ENCODE measurements at places on chromosomes 13 and 19. TPM values are rescaled to one million over a fixed set of nuclear protein-coding genes. Genes with fewer than 3 reads are reported as not detected.

- DNase-seq, result peak; percentile 52
Measured at GRCh38 chr19:43755256-43755801, 567 bp upstream of the SMG9 start.

DNA sequence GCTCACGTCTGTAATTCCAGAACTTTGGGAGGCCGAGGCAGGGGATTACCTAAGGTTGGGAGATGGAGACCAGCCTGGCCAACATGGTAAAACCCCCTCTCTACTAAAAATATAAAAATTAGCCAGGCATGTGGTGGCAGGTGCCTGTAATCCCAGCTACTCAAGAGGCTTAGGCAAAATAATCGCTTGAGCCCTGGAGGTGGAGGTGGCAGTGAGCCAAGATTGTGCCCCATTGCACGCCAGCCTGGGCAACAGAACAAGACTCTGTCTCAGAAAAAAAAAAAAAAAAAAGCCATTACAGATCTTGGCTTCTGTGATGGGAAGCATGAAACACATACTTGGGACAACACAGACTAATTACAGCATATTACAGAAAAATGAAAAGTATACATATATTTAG, 1404.5 kb upstream of the SPRY2 start:
- DNase-seq, result no peak

DNA sequence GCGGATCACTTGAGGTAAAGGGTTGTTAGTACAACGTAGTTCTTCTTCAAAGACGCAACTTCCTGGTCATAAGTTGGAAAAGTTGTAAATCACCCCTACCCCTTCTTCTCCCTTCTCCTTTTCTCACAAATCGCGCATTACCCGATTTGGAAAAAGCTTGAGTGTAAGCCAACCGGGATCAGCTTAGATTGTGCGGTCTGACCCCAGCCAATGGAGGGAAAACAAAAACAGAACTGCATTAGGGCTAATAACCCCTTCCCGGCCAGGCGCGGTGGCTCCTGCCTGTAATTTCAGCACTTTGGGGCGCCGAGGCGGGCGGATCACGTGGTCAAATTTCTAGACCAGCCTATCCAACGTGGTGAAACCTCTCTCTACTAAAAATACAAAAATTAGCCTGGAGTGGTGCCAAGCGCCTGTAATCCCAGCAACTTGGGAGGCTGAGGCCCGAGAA, 806 bp downstream of the ZNF90 start:
- no peak for DNase-seq

GRCh38 chr13:22915442-22916082, 265.2 kb upstream of the SGCG start:
- DNase-seq, result no peak

DNA sequence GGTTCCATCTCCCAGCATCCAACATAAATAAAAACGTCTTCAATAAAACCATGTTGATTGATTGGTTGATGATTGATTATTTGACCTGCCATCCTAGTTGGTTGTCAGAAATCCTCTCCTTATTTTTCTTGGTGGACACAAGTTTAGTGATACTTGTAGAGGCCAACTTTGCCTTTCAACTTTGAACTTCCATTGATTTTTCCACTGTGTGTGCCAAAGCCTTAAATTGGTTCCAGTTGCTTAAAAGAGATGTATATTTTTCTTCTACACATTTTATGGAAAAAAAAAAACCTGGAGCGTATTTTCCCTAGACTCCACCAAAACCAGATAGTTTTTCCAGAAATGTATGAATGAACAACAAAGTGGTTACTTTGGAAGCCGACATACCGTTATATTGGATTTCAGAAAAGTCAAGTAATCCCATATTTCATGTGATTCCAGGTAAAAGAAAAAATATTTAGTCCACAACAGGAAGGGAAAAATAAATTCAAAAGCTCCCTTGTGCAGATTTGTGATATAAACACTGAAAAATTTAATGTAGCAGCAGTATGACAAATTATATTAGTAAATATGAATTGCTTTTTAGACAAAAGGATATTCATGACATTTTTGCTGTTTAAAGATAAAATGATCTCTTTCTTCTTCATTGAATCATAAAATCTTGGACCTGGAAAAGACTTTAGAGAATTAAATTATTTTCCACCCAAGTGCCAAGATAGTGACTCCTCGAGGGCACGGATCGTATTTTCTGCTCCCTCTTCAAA, 85.2 kb downstream of the MBNL2 start:
- no peak for DNase-seq

DNA sequence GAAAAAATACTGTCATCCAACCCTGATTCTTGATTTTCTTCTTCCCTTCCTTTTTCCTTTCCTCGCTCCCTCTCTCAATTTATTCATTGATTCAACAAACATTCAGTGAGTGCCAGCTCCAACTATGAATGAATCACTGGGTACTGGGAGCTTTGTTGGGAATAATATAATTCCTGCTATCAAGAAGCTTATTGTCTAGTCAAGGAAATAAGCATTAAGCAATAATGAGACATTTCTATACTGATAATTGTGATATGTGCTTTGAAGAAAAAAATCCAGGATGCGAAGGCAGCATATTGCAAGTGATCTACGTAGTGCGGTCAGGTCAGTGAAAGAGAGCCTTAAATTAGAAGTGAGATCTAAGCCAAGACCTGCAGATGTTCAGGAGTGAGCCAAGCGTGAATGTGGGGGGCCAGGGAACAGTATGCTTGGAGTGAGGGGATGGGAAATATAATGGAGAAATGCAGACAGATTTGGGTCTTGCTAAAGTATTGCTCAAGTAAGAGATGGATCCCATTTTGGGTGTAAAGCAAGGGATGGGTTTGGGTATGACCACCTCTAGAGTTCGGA, 253.5 kb downstream of the LHFPL6 start:
- no peak for DNase-seq

The NLRP7 gene
- total RNA-seq, result not detected

The CGB7 gene
- total RNA-seq, result not detected

The EXOC3L2 gene
- 4.1 TPM for total RNA-seq
